Effector memory CD8-positive, alpha-beta T cell (primary cell): ENCODE measurements at places on chromosomes 1 and 21.

DNA sequence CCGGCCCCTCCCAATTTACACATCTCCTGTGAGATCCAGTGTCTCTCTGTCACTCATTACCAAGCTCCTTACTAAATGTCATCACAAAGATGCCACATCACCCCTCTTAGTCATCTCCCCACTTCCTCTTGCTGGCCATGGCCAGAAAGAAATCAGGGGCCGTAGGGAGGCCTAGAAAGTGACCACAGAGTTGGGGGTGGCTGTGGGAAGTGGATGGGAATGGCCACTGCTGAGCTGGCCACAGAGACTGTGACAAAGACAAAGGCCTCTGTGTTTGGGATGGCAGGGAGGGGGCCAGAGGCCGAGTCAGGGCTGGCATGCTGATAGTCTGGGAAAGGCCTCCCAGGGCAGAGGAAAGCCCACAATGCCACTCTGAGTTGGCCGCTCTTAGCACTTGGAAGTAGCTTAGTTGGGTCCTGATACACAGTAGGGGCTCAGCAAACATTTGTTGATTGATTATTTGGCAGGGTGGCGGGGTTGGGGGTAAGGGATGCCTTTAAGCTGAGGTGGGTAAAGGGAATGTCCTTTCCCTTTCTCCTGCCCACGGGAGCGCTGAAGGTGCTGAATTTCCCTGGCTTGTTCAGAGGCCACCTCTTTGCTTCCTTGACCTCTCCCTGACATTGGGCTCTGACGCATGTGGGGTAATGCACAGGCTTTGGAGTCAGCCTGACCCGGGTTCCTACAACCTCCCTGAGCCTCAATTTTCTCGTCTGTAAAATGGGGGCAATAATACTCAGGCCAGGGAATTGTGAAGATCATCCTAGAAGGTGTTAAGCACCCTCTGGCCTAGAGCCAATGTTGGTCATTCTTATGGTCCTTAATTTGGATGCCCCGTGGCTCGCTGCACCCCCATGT is 13.2 kb downstream of the NAV1 start:
- DNase-seq: no peak

DNA sequence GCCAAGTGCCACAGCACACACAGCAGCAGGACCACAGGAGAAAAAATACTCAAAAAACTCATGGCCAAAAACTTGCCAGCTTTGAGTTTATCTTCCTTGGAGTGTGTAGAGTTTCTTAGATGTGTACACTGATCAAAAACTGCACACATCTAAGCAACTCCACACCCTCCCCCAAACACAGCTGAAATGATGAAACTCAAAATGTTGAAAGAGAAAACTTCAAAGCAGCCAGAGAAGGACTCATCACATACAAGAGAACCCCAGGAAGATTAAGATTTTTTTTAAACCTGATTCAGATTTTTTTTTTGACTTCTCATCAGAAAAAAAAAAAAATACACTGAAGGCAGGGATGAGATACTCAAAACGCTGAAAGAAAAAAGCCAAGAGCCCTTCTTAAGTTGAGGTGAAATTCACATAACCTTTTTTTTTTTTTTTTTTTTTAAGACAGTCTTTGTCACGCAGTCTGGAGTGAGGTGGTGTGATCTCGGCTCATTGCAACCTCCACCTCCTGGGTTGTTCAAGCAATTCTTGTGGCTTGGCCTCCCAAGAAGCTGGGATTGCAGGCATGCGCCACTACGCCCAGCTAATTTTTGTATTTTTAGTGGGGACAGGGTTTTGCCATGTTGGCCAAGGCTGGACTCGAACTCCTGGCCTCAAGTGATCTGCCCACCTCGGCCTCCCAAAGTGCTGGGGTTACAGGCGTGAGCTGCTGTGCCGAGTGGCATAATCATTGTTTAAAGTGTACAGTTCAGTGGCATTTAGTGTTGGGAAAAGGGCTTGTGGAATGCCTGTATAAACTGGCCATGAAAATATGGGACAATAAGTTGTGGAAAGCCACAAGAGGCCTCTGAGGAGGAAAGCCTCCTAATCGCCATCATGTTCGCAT is 20.9 kb upstream of the PDXK start:
- DNase-seq: no peak

DNA sequence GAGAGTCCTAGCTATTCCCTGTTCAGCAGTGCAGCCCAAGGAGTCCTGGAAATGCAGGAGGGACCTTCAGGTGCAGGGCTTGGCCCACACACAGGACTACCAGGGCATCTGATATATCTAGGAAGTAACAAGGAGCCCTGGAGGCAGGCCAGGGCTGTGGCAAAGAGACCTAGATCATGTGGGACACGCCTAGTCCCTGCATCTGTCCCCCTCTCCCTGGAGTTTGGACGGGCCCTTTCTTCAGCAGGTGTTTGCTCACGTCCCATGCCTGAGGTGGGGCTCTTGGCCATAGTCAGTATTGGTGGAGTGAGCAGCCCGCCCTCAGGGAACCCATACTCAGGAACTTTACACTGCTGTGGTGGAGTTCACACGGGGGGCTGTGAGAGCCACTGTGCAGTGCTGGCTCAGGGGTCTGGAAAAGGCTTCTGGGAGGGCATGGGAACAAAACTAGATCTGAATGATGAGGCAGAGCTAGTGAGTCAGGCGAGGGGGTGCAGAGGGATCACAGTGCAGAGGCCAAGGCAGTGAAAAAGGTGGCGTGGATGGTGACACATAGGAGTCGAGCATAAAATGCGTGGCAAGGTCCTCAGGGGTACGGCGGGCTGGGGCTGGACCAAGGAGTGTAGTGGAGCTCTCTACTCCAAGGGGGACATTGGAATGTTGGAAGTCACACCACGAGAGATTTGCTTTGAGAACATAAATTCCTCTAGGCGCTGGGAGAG is 25.6 kb downstream of the TMEM53 start:
- no peak for DNase-seq

DNA sequence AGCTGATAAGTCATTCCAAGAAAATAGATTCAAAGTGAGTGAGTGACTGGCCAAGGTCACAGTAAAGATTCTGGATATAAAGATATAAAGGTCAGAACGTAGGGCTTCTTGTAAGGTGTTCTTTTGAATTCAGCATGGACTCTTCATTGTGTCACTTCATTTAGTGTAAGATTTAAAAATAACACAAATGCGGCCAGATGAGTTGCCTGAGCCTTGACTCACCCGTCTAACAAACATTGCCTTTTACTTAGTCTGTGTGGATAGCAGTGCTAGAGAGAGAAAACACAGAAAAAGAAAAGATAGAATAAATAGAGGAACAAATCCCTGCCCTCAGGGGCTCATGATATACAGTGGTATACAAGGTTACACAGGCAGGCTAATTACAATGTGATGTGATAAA is 223.4 kb downstream of the PLPP3 start:
- no peak for DNase-seq

GRCh38 chr1:207977876-207978275 is 67.0 kb upstream of the CD34 start:
- no peak for DNase-seq

DNA sequence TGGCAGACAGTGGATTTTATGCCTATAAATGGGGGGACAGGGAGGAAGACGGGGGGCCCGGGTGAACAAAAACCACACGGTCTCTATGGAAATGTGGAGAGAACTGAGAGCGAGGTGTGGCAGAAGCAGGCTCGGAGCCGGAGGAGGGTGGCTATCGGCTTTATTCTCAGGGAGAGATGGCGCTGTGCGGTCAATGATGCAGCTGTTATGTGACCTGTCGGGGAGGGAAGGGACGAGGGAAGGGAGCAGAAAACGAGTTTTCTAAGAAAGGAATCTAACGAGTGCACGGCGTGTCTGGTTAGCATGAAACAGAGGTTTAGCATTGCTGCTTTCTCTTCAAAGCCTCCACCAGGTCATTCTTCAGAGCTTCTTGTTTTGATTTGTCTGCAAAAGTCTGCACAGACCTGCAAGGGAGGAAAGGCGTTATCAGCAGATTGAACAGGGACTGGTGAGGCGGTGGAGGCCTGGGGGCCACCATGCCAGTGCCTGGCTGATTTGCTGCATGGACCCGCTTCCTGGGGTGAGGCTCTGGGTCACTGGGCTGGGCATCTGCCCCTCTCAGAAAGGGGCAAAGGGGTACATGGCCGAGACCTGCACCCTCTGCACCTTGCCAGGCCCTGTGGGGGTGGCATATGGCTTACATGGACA is 27.2 kb downstream of the SLC66A1 start:
- no peak for DNase-seq

- DNase-seq: peak; percentile 5
Measured at GRCh38 chr1:158248118-158248517, 6.1 kb upstream of the CD1A start.

DNA sequence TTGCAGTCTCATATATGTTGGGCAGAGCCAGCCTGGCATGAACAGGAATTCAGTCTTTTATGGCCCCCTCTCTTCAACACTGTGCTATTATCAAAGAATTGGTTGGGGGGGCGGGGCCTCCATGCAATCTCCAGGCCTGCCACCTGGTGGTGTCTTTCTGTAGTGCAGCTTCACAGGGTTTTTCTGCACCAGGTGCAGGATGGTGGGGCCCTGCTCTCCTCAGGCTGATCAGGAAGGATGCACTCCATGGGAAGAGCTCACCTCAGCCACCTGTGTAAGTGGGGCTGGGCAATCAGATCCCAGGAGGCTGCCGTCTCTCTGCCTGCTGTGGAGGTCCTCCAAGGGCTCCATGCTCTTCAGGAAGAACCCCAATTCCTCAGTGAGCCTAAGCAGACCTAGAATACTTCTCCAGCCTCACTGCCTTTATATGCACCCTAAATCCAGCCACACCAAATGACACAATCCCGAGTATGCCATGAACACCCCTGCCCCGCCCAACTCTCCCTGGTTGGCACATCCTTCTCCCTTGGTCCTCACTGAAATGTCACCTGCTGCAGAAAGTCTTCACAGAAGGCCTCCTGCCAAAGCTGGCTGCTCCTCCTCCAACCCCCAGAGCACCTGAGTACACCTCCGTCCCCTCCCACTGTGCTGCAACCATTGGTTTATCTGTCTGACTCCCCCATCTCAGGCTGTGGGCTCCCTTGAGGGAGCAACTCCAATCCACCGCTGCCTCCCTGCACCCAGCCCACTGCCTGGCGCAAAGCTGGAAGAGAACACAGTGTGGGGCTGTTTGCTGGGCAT is 16.5 kb downstream of the STK40 start:
- peak; percentile 87 for DNase-seq

DNA sequence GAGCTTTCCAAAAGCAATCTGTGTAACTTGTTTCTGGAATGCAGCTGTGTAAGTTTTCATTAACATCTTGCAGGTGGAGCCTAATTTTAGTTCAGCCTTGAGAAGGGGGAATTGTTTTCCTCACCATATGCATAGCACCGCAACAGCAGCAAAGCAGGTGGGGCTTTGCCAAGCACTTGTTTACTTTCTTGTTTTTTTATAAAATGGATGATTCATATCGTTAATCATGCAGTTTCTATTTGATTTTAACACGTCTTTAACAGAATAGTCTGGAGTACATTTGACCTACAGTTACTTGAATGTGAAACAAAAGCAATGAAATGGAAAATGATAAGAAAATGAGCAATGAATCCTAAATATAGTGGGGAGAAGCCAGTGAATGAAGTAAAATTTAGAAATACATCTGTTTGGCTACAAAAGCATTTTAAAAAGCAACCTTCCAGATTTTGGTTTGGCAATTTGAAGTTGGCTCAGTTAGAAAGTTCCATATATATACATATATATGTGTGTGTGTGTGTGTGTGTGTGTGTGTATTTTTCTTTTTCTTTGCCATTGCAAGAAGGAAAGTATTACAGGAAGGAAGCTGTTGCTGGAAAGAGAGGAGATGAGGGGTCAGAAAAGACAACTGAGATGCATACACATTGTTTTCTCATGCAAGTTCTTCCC is 119.0 kb upstream of the ADGRL2 start:
- no peak for DNase-seq
